Neural crest cell (in vitro differentiated cells): ENCODE measurements at places on chromosomes 5 and 9. TPM values are rescaled to one million over a fixed set of nuclear protein-coding genes. Genes with fewer than 3 reads are reported as not detected.
A peak's percentile ranks its signal among the peaks of the same experiment; 100 is the strongest.

Gene OLFML2A
- total RNA-seq, result 0.09 and 0.14 TPM in 2 replicates

Gene PCDHB5
- 3.0 and 3.3 TPM in 2 replicates for total RNA-seq

Gene RACK1
- total RNA-seq, result 2,359 and 2,449 TPM in 2 replicates

Gene OTP
- 2.1 and 3.1 TPM in 2 replicates for total RNA-seq

DNA sequence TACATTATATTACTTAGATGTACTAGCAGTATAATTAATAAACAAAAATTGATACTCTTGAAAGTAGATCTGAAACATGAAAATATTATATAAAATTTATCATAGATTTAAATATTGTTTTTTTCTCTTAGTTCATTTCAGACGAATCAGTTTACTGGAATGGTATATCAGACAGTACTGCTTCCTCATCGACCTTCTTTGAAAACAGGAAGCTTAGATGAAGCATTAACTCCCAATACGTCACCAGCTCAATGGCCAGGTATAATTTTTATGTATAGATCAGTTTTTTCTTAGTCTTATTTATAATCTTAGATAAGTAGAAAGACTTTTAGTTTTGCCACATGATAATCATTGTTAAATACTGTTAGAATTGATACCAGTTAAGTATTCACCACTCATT lies 106.3 kb downstream of the DMXL1 start:
- no peaks in the 10 kb centered on the region for H3K4me1 ChIP-seq
- no peak overlapping the region for H3K27ac ChIP-seq
- no peak for DNase-seq
- H3K36me3 ChIP-seq, result no peaks in the 10 kb centered on the region
- H3K4me3 ChIP-seq, result no peak overlapping the region

DNA sequence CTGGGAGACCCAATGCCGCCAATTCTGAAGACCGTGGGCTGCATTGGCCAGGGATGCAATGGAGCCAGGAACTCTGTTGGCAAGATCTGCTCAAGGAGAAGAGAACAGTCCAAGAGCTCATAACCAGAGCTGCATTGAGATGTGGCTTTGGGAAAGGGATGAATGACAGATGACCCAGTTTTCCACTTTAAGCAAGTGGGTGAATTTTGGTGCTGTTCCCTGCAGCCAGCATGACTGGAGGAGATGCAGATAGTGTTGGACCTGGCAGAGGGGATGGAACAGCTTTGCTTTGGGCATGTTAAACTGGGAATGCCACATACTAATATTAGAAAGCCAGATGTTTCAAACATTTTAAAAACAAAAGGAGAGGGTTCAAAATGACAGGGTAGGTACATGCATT lies 143.1 kb downstream of the FSTL4 start:
- H3K36me3 ChIP-seq, result no peaks in the 10 kb centered on the region
- no peaks in the 10 kb centered on the region for H3K4me1 ChIP-seq
- H3K4me3 ChIP-seq, result no peak overlapping the region
- no peak for DNase-seq
- H3K27ac ChIP-seq, result no peak overlapping the region
- H3K27me3 ChIP-seq, result no peaks in the 10 kb centered on the region

DNA sequence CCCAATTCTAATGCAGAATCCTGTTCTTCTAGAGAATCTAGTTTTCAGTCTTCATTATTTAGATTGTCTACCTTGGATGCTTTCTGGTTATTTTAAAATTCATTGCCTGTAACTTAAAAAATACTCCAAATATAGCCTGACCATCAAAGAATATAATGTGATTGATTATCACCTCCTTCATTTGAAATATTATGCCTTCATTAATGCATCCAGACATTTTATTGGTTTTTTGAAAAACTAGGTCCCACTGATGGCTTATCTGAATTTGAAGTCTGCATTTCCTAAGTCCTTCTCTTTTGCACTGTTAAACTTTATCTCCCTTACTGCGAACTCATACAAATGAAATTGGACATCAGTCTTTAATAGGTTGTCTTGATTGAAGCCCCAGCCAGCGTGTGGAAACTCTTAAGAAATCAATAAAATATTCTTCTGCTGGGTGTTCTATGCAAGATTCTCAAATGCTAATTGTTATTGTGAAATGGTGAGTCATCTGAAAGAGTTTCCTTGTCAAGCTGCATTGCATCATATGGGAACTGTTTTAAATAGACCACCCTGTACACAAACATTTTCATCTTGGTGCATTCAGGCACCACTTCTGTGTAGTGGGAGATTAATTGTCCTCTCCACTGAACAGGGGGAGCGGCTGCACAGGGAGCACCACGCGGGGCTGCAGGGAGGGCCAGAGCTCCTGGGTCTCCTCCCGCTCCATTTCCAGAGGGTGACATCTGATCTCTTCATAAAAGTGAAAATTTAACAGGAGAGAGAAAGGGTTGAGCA lies 92.3 kb upstream of the FANCC start:
- H3K27me3 ChIP-seq, result no peaks in the 10 kb centered on the region
- peaks cover 56% of the 10 kb centered on the region for H3K4me1 ChIP-seq
- H3K4me3 ChIP-seq, result peak overlapping the region; percentile 52
- H3K36me3 ChIP-seq, result peaks cover 3% of the 10 kb centered on the region

DNA sequence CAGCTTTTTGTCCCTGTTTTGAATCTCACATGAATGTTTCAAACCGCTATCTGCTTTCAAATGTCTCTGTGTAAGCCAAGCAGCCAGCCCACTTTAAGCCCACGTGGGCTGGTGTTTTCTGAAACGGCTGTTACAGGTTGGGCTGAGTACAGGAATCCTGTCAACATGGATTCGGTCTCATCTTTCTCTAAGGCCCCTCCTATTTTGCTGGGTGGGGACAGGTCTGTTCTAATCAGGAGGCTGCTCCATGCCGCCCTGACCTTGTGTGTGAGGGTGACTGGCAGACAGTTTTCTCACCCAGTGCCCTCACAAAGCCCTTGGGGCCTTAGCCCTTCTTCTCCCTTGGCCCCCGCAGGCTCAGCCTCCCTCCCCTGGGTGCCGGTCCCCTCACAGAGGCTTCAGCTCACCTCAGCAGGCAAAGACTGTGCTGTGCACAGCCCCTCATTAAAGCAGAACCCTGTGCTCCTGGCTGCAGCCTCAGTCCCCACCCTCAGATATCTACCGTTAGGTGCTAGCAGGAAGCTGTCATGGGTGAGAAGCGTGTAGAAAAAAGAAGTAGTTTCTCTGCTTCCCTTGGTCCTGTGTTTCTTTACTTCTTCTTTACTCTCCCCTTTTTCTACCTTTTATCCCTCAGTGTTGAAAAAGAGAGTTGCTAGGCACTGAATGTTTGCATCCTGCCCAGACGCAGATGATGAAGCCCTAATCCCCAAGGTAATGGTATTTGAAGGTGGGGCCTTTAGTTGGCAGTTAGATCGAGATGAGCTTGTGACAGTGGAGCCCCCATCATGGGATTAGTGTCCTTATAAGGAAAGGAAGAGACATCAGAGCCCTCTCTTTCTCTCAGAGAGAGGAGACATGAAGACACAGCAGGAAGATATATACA lies 205.7 kb downstream of the ADAMTS12 start:
- no peak overlapping the region for H3K4me3 ChIP-seq
- no peak for DNase-seq
- H3K36me3 ChIP-seq, result peaks cover 4% of the 10 kb centered on the region
- H3K4me1 ChIP-seq, result no peaks in the 10 kb centered on the region

Gene DIAPH1
- 86.3 and 99.1 TPM in 2 replicates for total RNA-seq

DNA sequence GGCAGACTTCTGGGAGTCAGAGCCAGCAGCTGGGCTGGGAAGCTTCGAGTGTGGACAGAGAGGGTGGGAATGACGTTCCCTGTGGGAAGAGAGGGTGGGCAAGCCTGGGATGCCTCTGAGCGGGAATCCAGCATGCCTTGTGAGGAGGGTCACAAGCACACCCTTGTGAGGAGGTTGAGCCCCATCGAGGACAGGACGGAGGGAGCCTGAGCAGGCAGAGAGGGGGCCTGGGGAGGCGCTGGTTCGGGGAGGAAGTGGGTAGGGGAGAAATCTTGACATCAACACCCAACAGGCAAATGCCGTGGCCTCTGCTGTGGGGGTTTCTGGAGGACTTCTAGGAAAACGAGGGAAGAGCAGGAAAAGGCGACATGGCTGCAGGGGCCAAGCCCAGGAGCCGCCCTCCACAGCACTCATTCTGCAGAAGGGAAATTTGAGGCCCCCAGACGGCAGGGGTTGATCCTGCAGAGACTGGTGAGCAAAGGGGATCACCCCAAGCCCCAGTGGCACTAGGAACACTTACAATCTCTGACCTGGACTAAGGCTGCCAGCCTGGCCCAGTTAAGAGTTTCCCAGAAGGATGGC lies 1.1 kb upstream of the IL13 start:
- peaks cover 5% of the 10 kb centered on the region for H3K4me1 ChIP-seq
- no peak for DNase-seq
- peak overlapping the region; percentile 38 for H3K4me3 ChIP-seq
- peaks cover 49% of the 10 kb centered on the region for H3K27me3 ChIP-seq
- no peak overlapping the region for H3K27ac ChIP-seq
- H3K36me3 ChIP-seq, result no peaks in the 10 kb centered on the region

Gene C5orf34
- 11.0 and 11.4 TPM in 2 replicates for total RNA-seq

Gene FGF1
- total RNA-seq, result not detected in 2 replicates

GRCh38 chr5:143870871-143871632 lies 59.1 kb downstream of the HMHB1 start:
- no peaks in the 10 kb centered on the region for H3K36me3 ChIP-seq
- H3K27ac ChIP-seq, result no peak overlapping the region
- no peak overlapping the region for H3K4me3 ChIP-seq
- no peak for DNase-seq
- no peaks in the 10 kb centered on the region for H3K27me3 ChIP-seq
- H3K4me1 ChIP-seq, result peaks cover 8% of the 10 kb centered on the region

Gene TMEM252
- total RNA-seq, result not detected in 2 replicates

- no peak overlapping the region for H3K27ac ChIP-seq
- H3K4me1 ChIP-seq, result peaks cover 40% of the 10 kb centered on the region
- H3K36me3 ChIP-seq, result peaks cover 14% of the 10 kb centered on the region
- H3K4me3 ChIP-seq, result no peak overlapping the region
- H3K27me3 ChIP-seq, result no peaks in the 10 kb centered on the region
Measured at GRCh38 chr9:89482056-89482851, 15.7 kb downstream of the SEMA4D start.

DNA sequence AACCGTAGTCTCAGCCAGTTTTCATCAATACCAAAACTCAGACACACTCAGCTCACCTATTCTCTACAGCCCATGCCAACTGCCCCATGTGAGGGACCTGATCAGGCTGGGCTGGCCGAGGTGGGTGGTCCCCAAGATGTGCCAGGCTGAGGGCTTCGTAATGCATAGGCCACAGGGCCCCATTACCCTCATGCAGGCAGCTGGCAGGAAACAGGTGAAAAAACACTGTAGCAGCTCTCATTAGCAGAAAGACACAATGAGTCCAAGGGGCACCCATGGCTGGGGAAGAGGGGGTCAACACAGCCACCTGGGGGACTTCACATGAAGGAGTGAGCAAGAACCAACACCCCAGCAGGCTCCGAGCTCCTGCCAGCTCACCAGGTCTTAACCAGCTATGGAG lies 8.2 kb downstream of the IPPK start:
- H3K36me3 ChIP-seq, result no peaks in the 10 kb centered on the region
- peak overlapping the region; percentile 68 for H3K4me3 ChIP-seq
- H3K27ac ChIP-seq, result no peak overlapping the region
- no peaks in the 10 kb centered on the region for H3K27me3 ChIP-seq

Gene SLC22A4
- total RNA-seq, result 0.47 and 0.68 TPM in 2 replicates

- no peak overlapping the region for H3K27ac ChIP-seq
- H3K27me3 ChIP-seq, result peaks cover 17% of the 10 kb centered on the region
- peaks cover 61% of the 10 kb centered on the region for H3K4me1 ChIP-seq
Measured at GRCh38 chr9:86940774-86941173, 6.5 kb downstream of the GAS1 start.

Gene ZNF454
- total RNA-seq, result 0.26 TPM in 1 of 2 replicates, not detected in the other

Gene IRGM
- not detected in 2 replicates for total RNA-seq

GRCh38 chr5:148620091-148620490 lies 34.2 kb downstream of the HTR4 start:
- peaks cover 15% of the 10 kb centered on the region for H3K27me3 ChIP-seq
- H3K4me3 ChIP-seq, result no peak overlapping the region
- no peak for DNase-seq
- H3K4me1 ChIP-seq, result peaks cover 5% of the 10 kb centered on the region
- H3K27ac ChIP-seq, result no peak overlapping the region
- no peaks in the 10 kb centered on the region for H3K36me3 ChIP-seq

Gene SH3PXD2B
- total RNA-seq, result 86.1 and 89.1 TPM in 2 replicates

- H3K27me3 ChIP-seq, result no peaks in the 10 kb centered on the region
- H3K36me3 ChIP-seq, result no peaks in the 10 kb centered on the region
Measured at GRCh38 chr5:131974016-131974415, 28.6 kb upstream of the MEIKIN start.

DNA sequence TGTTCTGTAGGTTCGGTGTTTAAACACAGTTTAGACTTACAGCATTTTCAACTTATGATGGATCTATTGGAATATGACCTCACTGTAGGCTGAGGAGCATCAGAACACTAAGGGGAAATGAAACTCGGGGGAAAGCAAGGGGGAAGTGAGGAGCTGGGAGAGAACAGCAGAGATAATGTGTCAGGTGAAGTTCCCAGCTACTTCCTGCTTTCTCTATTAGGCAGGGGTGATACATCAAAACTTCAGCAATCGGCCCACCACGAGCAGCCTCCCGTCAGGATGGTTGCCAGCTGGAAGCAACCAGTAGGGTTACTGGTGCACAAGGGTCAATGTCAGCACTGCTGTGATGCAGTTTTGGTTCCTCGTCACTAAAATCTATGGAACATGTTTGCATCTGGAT lies 34.3 kb downstream of the FAT2 start:
- no peaks in the 10 kb centered on the region for H3K4me1 ChIP-seq
- no peak overlapping the region for H3K4me3 ChIP-seq
- no peak for DNase-seq
- H3K27me3 ChIP-seq, result no peaks in the 10 kb centered on the region
- H3K27ac ChIP-seq, result no peak overlapping the region

GRCh38 chr9:81632599-81632998 lies 56.7 kb downstream of the TLE1 start:
- peaks cover 29% of the 10 kb centered on the region for H3K4me1 ChIP-seq
- H3K27me3 ChIP-seq, result peaks cover 6% of the 10 kb centered on the region
- no peak for DNase-seq
- H3K27ac ChIP-seq, result no peak overlapping the region
- H3K4me3 ChIP-seq, result no peak overlapping the region

Gene SH3TC2
- 8.5 and 9.3 TPM in 2 replicates for total RNA-seq
